Activated T-helper 2 cell treated with anti-CD3 and anti-CD28 coated beads, Interferon-gamma antibody, Interleukin-2, Interleukin-4, amounts not matched to agents 10 μg/mL and 5 μg/mL and 100 μg/mL, durations not matched to agents 14 hours and 24 hours and 36 hours (primary cell): ENCODE measurements at places on chromosomes 1 and 21. TPM values are rescaled to one million over a fixed set of nuclear protein-coding genes. Genes with fewer than 3 reads are reported as not detected.

The USH2A gene
- total RNA-seq: not detected in 2 replicates

The RAB25 gene
- 0.18 and 0.21 TPM in 2 replicates for total RNA-seq

The SLC35F3 gene
- 2.5 and 2.8 TPM in 2 replicates for total RNA-seq

The LCE3D gene
- total RNA-seq: not detected in 2 replicates

The KMO gene
- total RNA-seq: 0.05 and 0.07 TPM in 2 replicates

The TCP10L gene
- total RNA-seq: 1.1 and 1.3 TPM in 2 replicates

The NVL gene
- 38.4 and 39.0 TPM in 2 replicates for total RNA-seq

The AUNIP gene
- total RNA-seq: 9.5 and 10.9 TPM in 2 replicates

GRCh38 chr1:29504709-29505410, 268.5 kb downstream of the PTPRU start:
- no peak for DNase-seq
- no peaks in the 10 kb centered on the region for H3K4me1 ChIP-seq
- H3K27ac ChIP-seq: no peak overlapping the region

- no peaks in the 10 kb centered on the region for H3K36me3 ChIP-seq
- peaks cover 27% of the 10 kb centered on the region for H3K4me1 ChIP-seq
- peaks cover 31% of the 10 kb centered on the region for H3K27me3 ChIP-seq
Measured at GRCh38 chr1:207084701-207085180, 3.9 kb upstream of the C4BPB start.

DNA sequence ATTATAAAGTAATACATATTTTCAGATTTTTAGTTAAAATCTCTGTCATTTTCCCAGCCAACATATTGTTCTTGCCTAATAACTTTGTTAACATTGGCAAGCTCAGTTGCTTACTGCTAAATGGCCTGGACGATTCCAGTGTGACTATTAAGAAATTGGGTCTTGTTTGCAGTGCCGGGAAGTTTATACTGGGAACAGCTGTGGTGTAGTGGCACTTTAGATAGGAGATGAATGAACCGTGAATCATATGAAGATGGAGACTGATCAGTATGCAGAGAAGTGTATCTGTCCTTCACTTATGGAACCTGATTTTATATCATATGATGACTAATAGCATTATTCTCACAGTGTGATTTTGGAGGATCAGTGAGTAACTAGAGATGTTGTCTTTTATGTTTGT, 3.3 kb downstream of the CHRM3 start:
- peaks cover 50% of the 10 kb centered on the region for H3K27me3 ChIP-seq
- DNase-seq: no peak
- no peaks in the 10 kb centered on the region for H3K36me3 ChIP-seq
- no peak overlapping the region for H3K27ac ChIP-seq

GRCh38 chr1:12690156-12690555, 25.8 kb upstream of the AADACL3 start:
- no peaks in the 10 kb centered on the region for H3K36me3 ChIP-seq
- peaks cover 4% of the 10 kb centered on the region for H3K27me3 ChIP-seq

DNA sequence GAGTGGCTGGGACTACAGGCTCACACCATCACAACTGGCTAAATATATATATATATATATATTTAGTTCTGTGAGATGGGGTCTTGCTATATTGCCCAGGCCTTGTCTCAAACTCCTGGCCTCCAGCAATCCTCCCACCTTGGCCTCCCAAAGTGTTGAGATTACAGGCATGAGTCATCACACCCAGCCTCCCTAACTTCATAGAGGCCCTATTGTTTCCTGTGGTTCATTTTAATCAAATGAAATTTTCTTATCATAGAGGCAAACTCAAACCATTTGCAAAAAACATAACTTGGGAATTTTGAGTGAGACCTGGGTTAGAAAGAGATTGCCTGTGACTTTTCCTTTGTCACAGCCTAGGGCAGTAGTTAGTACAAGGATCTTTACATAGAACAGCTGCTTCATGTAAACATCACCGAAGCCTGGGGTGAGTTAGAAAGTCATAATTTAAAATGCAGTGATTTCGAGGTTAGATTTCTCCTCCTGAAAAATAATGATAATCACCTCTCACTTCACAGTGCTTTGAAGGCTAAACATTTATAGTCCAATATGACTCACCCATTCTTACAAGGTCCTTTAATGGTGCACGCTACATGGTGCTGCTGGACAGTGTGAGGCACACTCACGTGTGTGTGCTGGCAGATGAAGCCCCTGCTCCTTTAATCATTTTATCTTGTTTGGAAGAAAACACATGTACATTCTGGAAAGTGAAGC, 188.9 kb downstream of the RHOU start:
- peaks cover 16% of the 10 kb centered on the region for H3K27me3 ChIP-seq
- H3K4me3 ChIP-seq: no peak overlapping the region
- H3K4me1 ChIP-seq: peaks cover 6% of the 10 kb centered on the region
- H3K36me3 ChIP-seq: no peaks in the 10 kb centered on the region
- no peak for DNase-seq

DNA sequence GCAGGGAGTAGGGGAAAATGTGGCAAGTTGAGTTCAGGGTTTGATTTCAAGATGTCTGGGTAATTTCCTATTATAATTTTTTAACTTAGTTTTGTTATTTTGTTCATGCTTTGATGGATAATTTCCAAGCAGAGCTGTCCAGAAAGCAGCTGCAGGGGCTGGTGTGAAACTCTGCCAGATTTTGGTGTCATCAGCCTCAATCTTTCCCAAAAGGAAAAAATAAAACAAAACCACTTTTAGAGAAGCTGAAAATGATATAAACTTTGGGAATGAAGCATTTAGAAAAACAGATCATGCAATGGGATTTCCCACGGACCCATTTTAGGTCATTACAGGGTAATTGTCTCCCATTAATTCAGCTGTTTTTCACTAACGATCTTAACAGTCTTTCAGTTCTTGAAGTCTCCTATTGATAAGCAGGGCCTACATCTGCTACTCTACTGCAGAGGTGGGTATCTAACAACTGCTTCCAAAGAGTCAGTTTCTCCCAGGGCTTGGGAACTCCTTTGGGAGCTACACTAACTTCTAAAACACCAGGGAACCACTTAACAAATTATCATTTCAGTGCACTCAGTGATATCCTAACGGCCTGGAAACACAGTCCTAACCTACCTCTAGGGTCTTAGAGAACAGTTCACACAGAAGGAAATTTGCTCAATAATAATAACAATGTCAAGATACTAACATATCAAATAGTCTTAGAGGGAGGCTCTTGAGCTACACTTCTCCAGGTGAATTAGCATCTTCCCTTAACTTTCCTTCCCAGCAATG, 12.3 kb downstream of the ZNF436 start:
- H3K4me1 ChIP-seq: peaks cover 4% of the 10 kb centered on the region
- no peak overlapping the region for H3K27ac ChIP-seq
- peaks cover 3% of the 10 kb centered on the region for H3K27me3 ChIP-seq
- H3K4me3 ChIP-seq: no peak overlapping the region

DNA sequence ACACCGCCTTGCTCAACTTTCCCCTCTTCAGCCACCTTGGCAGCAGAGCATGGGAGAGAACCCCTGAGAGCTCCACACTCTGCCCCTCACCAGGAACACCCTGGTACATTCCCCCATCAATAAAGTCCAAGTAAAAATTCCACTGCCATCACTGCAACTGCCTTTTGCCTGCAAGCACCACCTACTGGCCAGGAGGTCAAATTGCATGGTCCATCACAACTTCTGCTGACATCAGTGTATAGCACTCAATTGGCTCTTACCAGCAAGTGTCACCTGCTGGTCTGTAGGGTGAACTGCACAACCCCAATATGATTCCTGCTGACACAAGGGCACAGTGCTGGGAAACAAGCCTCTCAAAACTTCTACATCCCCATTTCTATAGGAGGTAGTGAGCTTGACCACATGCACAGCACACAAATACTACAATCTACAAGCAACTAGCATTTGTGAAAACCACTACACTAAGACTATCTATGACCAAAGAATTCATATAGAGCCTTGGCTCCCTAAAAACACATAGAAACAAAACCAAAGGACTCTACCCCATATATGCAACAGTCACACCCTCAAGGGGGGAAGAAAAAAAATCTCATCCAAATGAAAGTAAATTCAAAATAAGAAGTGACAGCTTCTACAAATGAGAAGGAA, 69.2 kb downstream of the FASLG start:
- peaks cover 23% of the 10 kb centered on the region for H3K4me1 ChIP-seq
- no peak overlapping the region for H3K27ac ChIP-seq
- no peak for DNase-seq
- no peak overlapping the region for H3K4me3 ChIP-seq
- H3K36me3 ChIP-seq: peaks cover 5% of the 10 kb centered on the region
- peaks cover 16% of the 10 kb centered on the region for H3K27me3 ChIP-seq

DNA sequence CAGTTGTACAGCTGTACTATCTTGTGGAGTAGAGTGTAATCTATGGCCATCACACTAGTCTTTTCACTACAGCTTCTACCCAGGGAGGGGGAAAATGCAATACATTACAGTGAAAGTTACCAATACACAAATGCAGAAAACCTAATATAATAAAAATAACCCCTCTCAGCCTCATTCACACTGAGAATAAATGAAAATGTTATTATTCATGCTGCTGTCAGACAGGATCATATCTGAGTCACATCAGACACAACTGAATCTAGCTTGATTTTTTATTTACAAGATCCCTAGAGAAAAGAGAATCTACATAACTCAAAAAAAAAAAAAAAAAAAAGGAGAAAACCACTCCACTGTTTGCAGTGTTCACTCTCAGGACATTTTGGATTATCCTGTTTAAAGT, 293.9 kb upstream of the ESRRG start:
- DNase-seq: no peak
- no peaks in the 10 kb centered on the region for H3K4me1 ChIP-seq
- H3K27ac ChIP-seq: no peak overlapping the region
- no peak overlapping the region for H3K4me3 ChIP-seq
- H3K27me3 ChIP-seq: no peaks in the 10 kb centered on the region
- H3K36me3 ChIP-seq: no peaks in the 10 kb centered on the region

DNA sequence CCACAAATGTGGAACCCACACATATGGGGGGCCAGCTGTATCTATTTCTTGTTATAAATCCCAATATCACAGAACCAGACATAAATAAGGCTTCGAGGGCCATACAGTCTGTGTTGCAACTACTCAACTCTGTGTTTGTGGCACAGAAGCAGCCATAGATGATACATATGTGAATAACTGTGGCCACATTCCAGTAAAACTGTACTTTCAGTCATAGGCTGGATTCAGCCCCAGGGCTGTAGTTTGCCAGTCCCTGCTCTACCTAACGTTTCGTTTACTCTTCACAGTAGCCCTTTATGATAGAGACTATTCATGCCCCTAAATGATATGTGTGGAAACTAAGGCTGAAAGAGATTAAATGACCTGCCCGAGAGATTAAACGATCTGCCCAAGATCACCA, 48.7 kb downstream of the FHAD1 start:
- H3K36me3 ChIP-seq: no peaks in the 10 kb centered on the region
- no peak overlapping the region for H3K27ac ChIP-seq
- H3K4me1 ChIP-seq: peaks cover 8% of the 10 kb centered on the region
- no peak for DNase-seq
- peaks cover 2% of the 10 kb centered on the region for H3K27me3 ChIP-seq
- H3K4me3 ChIP-seq: no peak overlapping the region

DNA sequence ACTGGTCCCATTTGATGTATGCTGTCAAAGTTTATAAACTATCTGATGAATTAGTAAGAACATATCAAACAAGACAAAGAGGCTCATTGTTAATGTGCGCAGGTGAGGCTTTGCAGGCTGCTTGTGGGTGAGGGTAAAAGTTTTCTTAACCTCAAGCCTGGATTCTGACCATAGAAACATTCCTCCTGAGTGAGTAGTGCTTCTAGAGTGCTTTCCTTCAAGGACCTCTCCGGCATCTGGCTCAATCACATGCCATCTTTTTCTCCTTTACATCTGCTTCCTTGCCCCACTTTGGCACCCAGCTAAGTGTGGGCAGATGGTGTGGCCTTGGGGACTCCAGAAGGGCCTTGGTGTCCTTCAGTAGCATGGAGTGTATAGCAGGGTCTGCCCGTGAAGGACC, 104.0 kb downstream of the ROR1 start:
- no peak overlapping the region for H3K27ac ChIP-seq
- no peak for DNase-seq
- H3K4me3 ChIP-seq: no peak overlapping the region
- peaks cover 3% of the 10 kb centered on the region for H3K27me3 ChIP-seq
- no peaks in the 10 kb centered on the region for H3K4me1 ChIP-seq
- no peaks in the 10 kb centered on the region for H3K36me3 ChIP-seq

GRCh38 chr1:20086800-20087199, 16.8 kb downstream of the PLA2G5 start:
- H3K4me1 ChIP-seq: no peaks in the 10 kb centered on the region
- no peak overlapping the region for H3K27ac ChIP-seq
- DNase-seq: no peak

DNA sequence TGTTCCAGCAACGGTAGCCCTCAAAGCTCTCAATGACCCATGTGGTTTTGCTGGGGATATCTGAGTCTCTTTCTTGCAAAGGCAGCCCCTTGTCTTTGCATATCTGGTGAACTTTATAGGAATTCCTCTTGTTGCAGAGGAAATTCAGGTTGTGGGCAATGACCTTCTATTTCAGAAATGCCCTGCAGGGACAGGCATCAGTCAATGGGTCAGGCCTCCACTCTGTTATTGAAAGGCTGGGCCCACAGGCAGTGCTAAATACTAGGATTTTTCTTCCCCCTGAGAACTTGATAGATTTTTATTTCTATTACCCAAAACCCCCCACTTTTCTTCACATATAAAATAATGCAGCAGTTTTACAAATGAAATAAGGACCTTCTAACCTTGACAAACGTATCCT, 131.1 kb downstream of the TNR start:
- no peaks in the 10 kb centered on the region for H3K36me3 ChIP-seq
- DNase-seq: no peak
- no peak overlapping the region for H3K4me3 ChIP-seq
- no peak overlapping the region for H3K27ac ChIP-seq
- H3K4me1 ChIP-seq: no peaks in the 10 kb centered on the region

GRCh38 chr1:9794081-9794480, 29.7 kb downstream of the CLSTN1 start:
- DNase-seq: no peak
- H3K4me1 ChIP-seq: peaks cover 27% of the 10 kb centered on the region
- peaks cover 7% of the 10 kb centered on the region for H3K27me3 ChIP-seq
- H3K27ac ChIP-seq: no peak overlapping the region
- H3K4me3 ChIP-seq: no peak overlapping the region

DNA sequence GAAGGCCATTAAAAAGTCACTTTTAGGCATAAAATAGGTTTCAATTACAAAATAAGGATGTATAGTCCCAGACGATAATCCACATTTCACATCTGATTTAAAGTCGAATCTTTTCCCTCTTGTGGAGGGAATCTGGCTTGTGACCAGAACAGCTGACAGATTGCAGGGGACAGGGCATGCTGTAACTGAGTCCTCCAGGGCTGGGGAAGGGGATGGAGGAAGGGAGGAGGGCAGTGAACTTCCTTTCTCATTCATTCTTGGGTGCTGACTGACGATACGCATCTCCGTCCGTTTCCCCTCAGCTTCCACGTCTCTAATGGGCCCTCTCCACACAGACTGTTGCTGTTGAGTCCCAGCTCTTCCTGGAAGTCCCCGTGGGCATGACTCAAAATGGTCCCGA, 108.1 kb upstream of the CSF3R start:
- H3K4me3 ChIP-seq: no peak overlapping the region
- DNase-seq: no peak
- no peaks in the 10 kb centered on the region for H3K4me1 ChIP-seq
- no peaks in the 10 kb centered on the region for H3K36me3 ChIP-seq
- no peak overlapping the region for H3K27ac ChIP-seq
